ENCODE measurements at places on chromosomes 1 and 21. TPM values are rescaled to one million over a fixed set of nuclear protein-coding genes. Genes with fewer than 3 reads are reported as not detected.

DNA sequence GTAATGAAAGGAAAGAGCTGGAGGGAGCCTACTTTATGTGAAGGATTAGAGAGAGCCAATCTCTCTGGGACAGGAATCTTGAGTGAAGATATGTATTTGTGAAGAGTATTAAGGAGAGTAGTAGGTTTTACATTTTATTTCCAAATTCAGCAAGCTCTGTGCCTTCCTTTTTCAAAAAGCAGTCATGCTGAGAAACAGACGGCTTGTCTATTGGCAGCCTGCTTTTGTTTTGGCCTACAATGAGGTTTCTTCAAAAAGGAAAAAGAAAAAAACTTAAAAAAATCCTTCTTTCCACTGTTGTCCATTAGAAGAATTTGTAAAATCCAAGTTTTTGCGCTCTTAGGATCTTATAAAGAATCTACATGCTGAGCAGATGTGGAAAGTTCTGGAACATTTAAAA is 103.6 kb upstream of the PTGFR start:
- DNase-seq: no peak

DNA sequence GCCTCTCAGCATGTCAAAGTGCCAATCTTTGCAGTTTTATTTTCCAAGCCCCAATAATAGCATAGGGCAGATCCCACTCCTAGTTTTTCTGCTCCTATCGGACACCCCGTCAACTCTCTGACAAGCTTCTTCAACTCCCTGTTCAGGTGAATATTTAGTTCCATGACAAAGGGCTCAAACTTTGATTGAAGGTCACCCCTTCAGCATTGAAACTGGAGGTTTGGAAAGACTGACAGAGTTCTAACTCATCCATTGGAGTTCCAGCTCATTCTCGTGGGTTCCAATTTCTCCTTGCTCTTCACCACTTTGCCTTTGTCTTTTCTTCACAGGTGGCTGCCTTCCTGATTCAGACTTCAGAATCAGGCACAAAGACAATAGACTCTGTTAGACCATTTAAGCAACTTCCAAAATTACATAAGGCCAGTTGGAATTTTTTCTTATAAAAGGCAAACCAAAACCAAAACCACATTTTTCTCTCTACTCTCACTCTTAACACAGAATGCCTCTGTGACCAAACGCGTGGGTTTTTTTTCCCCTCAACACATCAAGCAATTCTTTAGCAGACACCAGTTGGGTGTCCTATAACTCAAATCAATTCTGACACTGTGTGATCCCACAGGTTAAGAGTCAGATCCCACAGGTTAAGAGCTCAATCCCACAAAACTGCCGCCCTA is 169.3 kb upstream of the USP25 start:
- DNase-seq: no peak

GRCh38 chr1:186682736-186683135 is 2.5 kb upstream of the PTGS2 start:
- no peak for DNase-seq

GRCh38 chr1:155184351-155184811 is 10.7 kb downstream of the TRIM46 start:
- no peak for DNase-seq

The LCE1C gene
- not detected for total RNA-seq

The S100A3 gene
- total RNA-seq: 5.3 TPM

The ALG14 gene
- 1.4 TPM for total RNA-seq
